NK-92 treated with Interleukin-12 subunit alpha and Interleukin-12 subunit beta, amount 100 ng/mL, for 24 hours (cell line): ENCODE measurements at places on chromosomes 4 and X.
A peak's percentile ranks its signal among the peaks of the same experiment; 100 is the strongest.

- no peak for DNase-seq
Measured at GRCh38 chr4:163866728-163867315, 372.3 kb downstream of the TMA16 start.

DNA sequence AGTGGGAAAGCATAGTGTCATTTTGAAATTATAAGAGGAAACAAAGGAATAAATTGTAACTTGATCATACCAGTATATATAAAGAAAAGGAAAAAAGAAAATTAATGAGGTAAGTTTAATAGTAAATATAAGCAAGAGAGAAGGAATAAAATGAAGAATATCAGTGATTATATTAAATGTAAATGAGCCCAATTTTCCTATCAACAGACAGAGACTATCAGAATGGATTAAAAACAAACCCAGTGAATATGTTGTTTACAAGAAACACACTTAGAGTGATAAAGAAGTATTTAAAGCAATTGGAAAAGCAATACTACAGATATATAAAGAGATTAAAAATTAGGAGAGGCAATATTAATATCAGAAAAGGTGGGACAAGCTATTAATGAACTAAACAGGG lies 28.8 kb upstream of the RHOH start:
- DNase-seq, result no peak

DNA sequence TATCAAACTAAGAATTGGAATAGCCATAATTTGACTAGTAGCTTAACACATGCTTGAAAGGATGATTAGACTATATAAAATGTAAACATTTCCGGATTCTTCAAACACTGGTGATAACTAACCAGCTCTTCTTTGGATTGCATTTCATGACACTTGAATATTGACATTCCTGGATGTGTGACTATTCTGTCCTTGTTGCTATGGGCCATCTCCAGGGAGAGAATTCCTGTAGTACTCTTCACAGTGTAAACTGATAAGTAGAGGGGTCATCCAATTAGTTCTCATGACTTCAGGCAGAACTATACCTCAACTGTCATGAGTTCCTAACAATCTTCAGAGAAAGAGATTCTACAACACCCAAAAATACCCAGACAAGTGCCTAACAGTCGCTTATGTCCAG lies 1026.7 kb upstream of the TENM3 start:
- no peak for DNase-seq

DNA sequence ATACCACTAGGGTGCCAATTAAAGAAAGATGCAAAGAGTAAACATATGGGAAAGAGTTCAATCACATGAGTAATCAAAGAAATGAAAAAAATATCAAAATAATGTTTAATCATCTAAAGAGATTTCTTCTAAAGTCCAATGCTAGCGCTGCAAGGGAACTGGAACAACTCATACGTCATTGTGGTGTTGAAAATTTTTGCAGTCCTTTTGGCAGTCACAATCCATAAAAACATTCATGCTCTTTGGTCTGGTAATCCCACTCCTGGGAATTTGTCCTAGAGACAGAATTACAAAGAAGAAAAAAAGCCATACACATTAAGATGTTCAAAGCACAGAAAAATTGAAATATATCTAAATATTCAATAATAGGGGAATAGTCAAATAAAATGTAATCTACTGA lies 4.6 kb downstream of the P2RY4 start:
- DNase-seq, result no peak

- no peak for DNase-seq
Measured at GRCh38 chr4:45971108-45971507, 152.7 kb downstream of the GABRG1 start.

DNA sequence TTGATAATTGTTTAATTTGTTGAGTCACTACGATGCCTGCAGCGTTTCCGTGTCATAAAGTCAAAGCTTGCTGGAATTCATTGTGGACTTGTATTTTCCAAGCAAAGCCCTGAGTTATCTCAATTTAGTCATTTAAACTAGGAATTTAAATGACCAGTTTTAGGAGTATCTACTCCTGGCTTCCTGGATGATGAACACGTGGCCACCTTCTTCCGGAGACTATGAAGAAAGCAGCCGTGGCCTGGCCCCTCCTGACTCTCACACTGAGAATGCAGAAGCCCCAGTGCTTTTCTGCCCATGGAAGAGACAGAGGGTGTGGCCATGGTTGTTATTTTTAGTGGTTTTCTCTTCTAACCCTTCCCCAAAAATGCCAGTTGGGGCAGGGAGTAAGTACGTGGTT lies 250.7 kb upstream of the GATB start:
- no peak for DNase-seq

DNA sequence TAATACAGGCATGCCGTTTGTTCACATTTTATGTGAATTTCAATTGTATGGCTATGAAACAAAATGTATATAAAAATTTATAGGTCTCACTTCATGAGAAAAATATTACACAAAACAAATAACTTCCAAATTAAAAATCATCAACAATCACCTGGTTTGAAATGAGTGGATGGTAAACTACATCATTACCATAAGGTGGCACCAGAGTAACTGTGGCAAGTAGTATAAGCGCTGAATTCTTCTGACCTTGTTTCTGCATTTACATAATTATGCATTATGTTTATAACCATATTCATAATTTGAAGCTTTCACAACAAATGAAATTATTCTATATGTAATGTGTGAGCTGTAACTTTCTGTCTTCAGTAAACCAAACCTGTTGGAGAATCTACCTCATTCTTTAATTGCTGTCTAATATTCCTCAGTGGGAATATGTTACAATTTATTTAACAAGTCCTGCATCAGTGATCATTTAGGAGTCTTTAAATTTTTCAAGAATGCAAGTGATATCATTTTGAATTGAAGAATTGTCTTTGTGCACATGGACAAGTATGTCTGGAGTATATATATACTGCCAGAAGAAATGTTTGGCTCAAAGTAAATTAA lies 55.2 kb downstream of the MMRN1 start:
- no peak for DNase-seq

DNA sequence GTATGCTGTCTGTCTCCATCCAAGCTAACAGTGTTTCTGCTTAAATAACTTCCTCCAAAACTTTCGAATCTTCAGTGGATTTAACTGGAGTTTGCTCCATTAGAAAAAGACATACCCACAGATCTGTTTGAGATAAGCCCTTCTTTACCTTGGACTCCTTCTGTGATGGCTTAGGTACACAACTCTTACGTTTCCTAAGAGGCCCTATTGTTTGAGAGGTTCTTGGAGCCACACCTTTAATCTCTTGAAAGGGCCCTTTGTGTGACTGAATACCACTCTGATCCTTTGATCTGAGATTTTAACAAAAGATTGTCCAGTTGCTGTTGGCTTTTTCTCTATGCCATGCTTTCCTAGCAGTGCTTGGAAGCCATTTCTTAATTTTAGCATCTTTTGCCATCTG lies 92.5 kb downstream of the AKAP4 start:
- DNase-seq, result no peak

DNA sequence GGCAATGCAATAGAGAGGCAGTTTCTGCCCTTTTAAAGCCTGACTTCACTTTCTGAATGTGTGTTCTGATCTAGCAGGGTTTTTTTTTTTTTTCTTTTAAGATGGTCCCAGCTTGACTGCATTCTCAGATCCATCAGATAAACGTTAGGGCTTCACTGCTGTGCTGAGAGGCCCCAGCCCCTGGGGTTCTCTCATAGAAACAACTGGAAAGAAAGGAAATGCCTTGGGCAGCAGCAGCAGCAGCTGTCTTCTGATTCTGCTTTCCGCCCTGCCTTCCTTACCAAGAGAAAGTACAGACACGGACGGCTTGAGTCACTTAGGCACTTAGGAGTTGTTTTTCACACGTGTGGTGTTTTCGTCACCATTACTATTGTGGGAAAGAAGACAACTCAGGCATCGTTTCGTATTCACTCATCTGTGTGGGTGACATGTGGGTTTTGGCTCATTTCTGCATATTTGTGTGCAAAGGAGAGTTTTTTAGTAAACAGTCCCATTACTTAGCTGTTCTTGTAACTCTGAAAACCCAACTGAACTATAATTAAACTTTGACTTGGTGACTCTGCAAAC lies 172.0 kb downstream of the PTTG2 start:
- DNase-seq, result peak; percentile 58

DNA sequence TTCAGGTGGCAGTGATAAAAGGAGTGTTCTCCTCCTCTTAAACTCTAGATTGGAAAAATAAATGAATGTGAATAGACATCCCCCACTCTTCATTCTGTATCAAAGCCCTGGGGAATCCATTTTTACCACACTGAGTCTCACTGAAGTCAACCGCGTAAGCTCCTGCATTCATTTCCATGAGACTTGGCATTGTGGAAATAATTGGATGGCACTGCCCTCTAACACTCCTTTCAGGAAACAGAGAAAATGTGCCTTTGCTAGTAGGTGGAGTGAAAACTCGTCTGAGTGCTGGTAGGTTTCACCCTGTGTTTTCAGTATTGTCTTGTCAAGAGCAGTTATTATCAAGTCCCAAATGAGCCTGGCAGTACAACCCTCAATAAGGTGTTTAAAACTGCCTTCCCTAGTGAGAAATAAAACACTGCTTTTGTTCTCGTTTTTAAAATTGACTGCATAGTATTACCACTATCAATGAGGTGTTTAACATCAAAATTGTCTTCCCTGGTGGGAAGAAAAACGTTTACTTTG lies 9.7 kb upstream of the CDKN2AIP start:
- DNase-seq, result no peak
